ENCODE measurements at places on chromosomes 16 and 17.
A peak's percentile ranks its signal among the peaks of the same experiment; 100 is the strongest.

DNA sequence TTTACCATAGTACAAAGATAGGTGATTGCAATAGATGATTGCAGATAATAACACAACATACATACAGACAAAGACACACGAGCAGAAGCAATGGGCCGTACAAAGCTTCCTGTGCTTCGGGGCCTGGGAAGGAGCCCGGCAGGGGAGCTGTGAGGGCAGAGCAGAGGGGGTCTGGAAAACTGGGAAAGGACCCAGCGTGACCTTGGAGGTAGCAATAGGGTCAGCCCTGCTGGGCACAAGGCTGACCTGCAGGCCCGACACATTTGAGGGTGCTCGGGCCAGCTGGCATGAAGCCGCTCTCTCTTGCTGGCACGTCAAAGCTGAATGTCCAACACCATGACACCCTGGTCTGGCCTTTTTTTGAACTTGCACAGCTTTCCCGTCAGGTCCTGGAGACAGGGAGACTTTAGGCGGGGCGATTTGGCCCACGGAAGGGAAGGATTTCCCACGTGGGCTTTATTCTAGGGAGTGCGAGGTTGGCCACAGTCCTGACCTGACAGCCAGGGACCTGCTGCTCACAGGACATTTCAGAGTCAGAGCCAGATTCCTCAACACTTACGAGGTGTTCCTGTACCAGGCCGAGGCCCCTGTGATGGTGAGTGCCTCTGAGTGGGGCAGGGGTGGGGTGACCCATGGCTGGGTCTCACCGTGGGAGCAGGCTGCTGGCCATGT, 83.2 kb downstream of the NTN1 start:
- no peak for DNase-seq

- no peak for DNase-seq
These were observed 156.1 kb upstream of the CDH13 start for GRCh38 chr16:82470620-82471152.

GRCh38 chr17:66527335-66527734, 224.9 kb downstream of the PRKCA start:
- no peak for DNase-seq

- DNase-seq: no peak
These were observed 475.9 kb downstream of the HS3ST3B1 start for GRCh38 chr17:14776791-14777190.

DNA sequence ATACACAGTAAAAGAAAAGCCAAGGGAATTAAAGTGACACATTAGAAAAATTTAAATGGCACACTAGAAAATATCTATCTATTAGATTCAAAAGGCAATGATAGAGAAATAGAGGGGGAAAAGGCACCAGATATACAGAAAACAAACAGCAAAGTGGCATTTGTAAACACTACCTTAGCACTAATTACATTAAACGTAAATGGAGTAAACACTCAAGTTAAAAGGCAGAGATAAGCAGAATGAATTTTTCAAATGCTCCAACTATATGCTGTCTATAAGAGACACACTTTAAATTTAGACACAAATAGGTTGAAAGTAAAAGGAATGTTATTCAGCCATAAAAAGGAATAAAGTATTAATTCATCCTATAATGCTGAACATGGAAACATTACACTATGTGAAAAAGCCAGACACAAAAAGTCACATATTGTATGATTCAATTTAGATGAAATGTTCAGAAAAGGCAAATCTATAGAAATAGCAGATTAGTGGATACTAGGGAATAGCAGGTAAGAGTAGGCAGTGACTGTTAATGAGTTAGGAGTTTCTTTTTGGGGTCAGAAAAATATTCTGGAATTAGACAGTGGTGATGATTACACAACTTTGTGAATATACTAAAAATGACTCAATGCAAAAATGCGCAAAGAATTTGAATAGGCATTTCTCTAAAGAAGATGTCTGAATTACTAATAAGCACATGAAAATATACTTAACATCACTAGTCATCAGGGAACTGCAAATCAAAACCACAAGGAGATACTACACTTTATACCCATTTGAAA, 92.4 kb downstream of the BRIP1 start:
- DNase-seq: no peak

- DNase-seq: peak; percentile 93
These were observed at the start of gene STAT5A for GRCh38 chr17:42287977-42288802. Gene STAT5A (plus strand): TSS chr17:42288498. CDS start chr17:42289412, 914 bp downstream.

DNA sequence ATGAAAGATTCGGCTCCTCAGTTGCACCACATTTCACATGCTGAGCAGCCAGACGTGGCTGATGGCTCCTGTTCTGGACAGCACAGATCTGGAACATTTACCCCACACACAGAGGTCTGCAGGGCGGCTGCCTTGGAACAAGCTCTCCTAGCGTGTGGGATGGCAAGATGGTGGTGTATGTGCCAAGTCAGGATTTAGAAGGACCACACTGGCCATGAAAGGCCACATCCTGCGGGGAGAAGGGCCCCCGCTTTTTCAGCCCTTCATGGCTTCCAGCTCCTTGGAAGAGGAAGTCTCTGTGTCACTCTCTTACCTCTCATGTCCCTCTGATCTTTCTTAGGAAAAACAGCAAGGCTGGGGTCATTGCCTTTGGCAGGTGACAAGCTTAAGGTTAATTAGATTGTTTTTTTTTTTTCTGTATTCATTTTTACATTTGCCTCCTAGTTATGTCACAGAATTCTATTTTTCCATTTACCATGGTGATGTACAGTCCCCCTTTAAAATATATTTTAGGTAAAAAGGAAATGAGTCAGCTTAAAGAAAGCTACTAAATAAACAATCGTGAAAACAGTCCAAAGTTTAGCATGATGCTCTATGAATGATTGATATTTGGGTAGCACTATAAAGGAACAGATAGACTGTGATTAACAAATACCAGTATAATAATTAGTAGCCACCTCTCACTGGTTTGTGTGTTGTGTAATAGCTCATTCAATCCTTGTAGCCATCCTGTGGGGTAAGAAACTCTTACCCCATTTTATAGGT, 396.6 kb downstream of the CPPED1 start:
- DNase-seq: no peak

GRCh38 chr16:22123146-22123545, 30.8 kb downstream of the VWA3A start:
- no peak for DNase-seq

- no peak for DNase-seq
These were observed 142.9 kb downstream of the CDK5R1 start for GRCh38 chr17:32629563-32630190.

- DNase-seq: no peak
These were observed 56.9 kb upstream of the RBFOX3 start for GRCh38 chr17:79667746-79668145.

GRCh38 chr17:30300818-30301217, 9.1 kb upstream of the BLMH start:
- no peak for DNase-seq

Data from vagina (tissue), 2 donors.